Activated CD8-positive, alpha-beta T cell treated with anti-CD3 and anti-CD28 coated beads for 36 hours (primary cell): ENCODE measurements at places on chromosomes 3 and 15.
A peak's percentile ranks its signal among the peaks of the same experiment; 100 is the strongest.

GRCh38 chr3:118468801-118469200 lies 565.8 kb downstream of the IGSF11 start:
- no peak for DNase-seq

DNA sequence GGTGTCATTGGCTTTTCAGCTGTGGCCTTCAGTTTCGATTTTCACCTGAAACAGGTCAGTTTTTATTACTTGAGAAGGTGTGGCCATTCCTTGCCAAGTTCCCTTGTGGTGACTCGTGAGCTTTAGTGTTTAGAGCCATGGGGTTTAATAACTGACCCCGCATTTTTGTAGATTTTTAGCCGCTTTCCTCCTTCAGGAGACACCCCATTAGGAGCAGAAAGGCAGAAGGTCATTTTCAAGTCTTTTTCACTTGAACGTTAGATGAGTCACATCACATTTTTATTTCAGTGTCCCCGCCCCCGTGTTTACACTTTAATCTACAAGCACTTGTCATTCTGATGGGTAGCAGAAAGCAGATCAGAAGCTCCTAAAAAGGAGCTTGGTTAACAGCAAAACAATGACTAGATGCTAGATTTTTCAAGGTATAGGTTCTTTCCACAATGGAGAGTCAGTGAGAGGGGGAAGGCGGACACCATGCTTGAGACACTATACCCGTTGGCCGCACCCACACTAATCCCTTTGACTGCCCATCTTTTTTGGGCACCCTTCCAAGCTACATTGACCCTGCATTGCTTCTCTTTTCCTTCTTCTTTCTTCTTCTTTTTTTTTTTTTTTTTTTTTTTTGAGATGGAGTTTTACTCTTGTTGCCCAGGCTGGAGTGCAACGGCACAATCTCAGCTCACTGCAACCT lies 132.7 kb downstream of the GHSR start:
- peak; percentile 39 for DNase-seq

DNA sequence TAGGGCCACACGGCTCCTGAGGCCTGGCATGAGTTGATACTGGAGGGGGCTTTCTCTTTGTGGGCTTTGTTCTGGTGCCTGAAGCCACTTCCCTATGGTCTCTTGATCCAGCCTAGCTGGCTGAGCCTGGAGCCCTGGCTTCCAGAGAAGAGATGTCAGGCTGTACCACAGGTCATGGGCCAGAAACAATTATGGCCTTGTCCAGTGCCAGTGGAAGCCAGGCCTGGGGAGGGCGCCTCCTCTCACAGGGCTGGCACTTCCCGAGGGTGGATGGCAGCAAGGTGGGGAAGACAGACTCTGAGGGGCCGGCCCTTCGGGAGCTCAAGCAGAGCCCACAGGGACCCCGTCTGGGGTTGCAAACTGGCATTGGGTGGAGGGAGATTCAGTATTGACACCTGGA lies 34.9 kb upstream of the ACAD9 start:
- no peak for DNase-seq

- DNase-seq = no peak
These were observed 72.5 kb downstream of the SNTN start for GRCh38 chr3:63724987-63725386.

DNA sequence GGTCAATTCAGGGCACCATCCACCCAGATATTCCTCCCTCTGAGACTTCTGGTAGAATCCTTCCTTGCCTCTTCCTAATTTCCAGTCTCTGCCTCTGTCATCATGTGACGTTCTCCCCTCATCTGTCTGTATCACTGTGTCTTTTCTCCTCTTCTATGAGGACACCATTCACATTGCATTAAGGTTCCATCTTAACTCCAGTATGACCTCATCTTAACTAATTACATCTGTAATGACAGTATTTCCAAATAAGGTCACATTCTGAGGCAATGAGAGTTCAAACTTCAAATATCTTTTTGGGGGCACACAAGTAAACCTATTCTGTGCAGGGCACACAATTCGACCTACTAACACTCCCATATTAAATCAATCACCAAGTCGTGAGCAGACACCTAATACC lies 169.7 kb downstream of the FHIT start:
- DNase-seq = no peak

- DNase-seq = no peak
These were observed 436.0 kb upstream of the THBS1 start for GRCh38 chr15:39144613-39145499.

DNA sequence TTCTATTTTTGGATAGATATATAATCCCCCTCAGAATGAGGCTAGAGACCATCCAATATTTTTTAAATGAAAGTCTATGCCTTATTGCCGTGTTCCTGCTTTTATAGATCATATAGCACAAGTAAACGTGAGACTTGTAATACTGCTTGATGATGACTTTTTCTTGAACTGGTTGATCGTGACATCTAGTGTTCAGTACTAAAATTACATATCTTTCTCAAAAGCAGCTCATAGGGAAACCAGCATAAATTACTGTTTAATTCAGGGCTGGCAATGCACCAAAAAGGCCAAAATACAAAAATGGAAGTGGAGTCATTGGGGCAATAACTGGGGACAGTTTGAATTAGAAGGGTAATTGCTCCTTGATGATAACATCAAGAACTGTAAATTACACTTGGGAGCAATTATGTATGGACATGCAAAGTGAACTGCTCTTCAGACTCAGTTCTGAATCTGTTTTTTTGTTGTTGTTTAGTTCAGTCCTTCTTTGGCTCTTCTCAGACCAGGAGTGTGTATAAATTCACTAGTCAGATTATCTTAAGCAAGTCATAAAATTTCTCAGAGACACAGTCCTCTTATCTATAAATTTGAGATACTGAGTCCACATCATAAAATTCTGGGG lies 325.3 kb downstream of the THSD4 start:
- no peak for DNase-seq

GRCh38 chr15:99307735-99308134 lies 56.5 kb downstream of the LRRC28 start:
- no peak for DNase-seq

- peak; percentile 45 for DNase-seq
These were observed 337.4 kb upstream of the TPRG1 start for GRCh38 chr3:188834349-188834748.

DNA sequence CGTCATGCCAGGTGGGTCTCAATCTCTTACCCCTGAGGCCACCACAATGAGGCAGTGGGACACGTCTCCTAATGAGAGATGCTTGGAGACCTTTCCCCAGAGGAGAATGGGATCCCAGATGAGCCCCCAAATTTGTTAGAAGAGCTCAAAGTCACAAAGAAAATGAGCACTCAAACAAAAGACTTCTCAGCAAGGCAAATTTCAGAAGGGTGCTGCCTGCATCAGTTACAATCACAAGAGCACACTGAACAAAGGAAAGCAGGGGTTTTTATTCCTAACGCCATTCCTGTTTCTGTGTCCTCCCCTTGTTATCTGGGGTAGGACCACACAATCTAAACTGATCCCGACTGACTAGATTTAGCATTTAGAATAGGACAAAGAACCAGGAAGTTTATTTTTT lies 50.1 kb downstream of the DLG1 start:
- DNase-seq = no peak

DNA sequence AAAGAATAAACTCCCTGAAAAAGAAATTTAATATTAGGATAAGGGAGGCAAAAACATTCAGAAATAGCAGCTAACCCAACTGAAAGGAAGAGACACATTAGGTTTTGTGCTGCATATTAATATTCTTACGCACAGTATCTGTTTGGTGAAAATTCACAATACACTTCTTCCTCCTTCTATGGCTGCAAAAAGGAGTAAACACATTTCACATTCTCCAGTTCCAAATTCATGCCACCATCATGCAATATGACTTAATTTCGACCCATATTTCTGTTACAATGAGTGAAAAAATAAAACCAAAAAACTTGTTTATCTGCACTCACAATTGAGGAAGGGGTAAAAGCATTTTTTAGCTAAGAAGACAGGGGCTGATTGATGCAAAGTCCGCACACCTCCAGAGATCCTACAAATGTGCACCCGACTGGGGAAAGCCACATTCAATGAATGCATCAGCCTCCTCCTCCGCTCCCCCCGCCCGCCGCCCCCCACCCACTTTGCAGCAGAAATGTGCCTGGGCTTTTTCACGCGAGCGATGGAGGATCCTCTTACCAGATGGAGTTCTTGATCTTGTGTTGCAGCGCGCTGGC lies 1.0 kb downstream of the RFX7 start:
- peak; percentile 49 for DNase-seq

DNA sequence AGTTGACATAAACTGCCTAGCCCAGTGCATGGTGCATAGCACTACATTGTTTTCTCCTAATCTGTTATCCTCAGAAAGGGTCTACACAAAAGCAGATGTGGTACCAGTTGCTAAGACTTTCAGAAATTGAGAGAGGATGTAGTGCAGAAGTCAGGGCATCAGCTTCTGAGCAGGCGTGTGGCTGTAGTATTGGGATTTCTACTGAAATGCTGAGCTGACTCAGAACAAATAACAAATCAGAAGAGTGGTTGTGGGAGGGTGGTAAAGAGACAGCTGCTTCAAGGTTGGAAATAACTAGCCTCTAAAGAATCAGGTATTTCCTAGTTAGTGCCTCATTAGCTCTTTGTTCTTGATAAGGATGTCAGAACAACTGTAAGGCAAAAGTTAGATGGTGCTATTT lies 161.3 kb downstream of the AKAP13 start:
- DNase-seq = peak; percentile 63

- DNase-seq = no peak
These were observed 142.0 kb upstream of the SLCO3A1 start for GRCh38 chr15:91711384-91712033.

- no peak for DNase-seq
These were observed 68.0 kb downstream of the BBX start for GRCh38 chr3:107590786-107591185.

DNA sequence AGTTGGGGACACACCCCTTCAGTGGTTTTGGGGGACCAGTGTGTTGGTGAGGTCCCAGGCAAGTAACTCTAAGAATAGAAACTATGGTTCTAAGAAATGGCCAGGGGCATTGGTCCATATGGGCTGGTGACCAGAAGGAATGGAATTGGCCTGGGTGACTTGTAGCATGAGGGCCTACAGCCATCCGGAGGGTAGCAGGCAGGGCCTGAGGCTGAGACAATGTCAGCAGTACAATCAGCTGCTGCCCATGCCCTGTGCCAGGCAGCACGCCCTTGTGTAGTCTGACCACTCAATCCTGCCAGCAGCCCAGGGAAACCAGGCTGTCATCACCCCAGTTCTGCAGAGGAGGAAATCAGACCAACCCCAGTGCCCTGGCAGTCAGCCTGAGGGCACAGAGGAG lies 100.6 kb downstream of the DNAJB8 start:
- DNase-seq = no peak

GRCh38 chr3:113968986-113969385 lies 21.2 kb downstream of the ZDHHC23 start:
- no peak for DNase-seq

DNA sequence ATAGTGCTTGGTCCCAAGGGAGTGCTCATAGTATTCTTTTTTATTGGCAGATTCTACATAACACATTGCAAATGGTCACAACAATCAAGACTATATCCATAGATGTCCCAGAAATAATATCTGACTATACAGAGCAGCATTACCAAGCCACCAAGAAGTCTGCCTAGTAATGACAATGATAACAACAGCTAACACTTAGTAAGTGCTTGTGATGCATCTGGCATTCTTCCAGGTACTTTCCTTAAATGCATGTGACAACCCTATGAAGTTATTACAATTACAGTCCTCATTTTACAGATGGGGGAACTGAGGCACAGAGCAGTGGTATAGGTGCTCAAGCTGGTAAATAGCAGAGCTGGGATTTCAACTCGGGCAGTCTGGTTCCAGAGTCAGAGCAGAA lies 49.6 kb upstream of the ICE2 start:
- DNase-seq = no peak

DNA sequence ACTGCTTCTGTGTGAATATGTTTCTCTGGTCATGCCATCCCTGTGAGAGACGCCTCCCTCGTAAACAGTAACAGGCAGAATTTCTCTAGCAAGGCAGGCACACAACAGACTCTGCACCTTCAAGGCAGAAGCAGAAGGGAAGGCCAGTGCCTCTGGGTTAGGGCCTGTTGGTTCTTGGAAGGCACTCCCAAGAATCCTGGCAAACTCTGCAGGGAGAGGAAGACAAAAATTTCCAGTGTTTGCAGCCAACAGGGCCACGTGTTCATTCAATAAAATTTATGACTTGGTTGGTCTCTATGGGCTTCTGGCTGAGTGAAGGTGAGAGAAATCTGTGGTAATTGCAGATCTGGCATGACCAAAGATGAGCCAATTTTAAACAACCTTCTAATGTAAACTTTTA lies 39.3 kb downstream of the NFKBIZ start:
- DNase-seq = no peak

GRCh38 chr15:60087561-60087960 lies 83.5 kb downstream of the FOXB1 start:
- DNase-seq = no peak

DNA sequence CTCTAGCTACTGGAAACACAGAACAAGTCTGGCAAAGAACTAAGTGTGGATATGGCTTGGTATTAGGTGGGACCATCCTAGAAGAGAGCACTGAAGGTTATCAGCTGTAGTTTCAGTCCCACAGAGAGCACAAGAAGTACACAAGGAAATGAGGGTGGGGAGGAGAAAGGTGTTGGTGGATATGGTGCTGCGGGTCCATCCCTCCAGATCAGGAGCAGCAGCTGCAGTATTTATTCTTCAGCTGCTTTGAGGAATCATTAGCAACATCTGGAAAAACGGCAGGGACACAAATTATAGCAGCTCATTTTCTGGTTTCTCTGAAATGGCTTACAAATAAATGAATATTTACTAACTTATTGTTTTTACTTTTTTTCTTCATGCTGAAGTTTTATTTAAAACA lies 29.0 kb downstream of the CD80 start:
- DNase-seq = no peak

DNA sequence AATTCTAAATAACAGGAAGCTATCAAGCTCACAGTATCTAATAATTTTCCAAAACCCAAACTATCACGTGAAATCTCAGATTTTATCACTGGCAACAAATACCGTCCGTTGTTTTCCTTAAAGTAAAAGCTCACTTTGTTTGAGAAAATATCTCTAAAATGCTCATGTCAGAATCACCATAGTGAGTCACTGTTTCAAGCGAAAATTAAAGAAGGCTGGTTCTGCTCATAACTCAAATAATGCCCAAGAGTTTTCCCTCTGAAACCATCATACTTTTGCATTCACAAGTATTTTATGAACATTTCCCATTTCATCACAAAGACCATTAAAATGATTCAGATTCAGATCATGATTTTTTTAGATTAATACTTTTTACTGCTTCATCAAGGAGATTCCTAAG lies 50.6 kb downstream of the TBL1XR1 start:
- DNase-seq = no peak

- no peak for DNase-seq
These were observed 129.4 kb downstream of the VGLL4 start for GRCh38 chr3:11514191-11514821.

DNA sequence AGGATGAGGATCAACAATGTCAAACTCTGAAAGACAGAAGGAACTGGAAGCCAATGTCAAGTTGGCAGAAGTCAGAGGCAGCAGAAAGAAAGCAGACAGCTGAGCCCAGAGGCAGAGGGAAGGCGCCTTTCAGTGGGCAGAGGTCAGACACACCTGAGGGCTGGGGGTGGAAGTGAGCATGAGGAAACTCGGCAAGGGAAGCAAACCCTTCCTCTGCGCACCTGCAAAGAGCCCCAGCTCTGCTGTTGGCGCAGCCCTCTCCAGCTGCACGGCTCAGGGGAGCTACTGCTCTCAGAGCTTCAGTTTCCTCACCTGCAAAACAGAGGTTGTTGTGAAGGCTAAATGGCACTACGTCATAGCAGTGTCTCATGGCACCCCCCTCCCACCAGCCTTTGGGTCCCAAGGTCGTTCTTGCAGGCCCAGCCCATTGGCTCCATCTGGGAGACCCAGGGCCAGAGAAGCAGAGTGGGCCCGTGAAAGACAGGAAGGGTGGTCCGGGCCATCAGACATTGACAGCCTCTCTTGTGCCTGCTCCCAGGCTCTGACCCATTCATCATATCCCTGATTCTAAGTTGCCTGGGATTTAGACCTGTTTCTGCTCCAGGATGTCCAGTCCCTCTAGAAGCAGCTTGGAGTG lies 53.3 kb upstream of the SLC6A11 start:
- DNase-seq = no peak
